Stimulated activated CD8-positive, alpha-beta memory T cell treated with anti-CD3 and anti-CD28 coated beads, Interleukin-2, amount 100 ng/mL, for 48 hours (primary cell): ENCODE measurements at places on chromosomes 13 and 19.

- no peak for DNase-seq
Measured at GRCh38 chr13:35136585-35136984, 194.5 kb downstream of the NBEA start.

GRCh38 chr19:49746206-49746958 is 16.7 kb downstream of the TSKS start:
- DNase-seq, result peak; percentile 37

DNA sequence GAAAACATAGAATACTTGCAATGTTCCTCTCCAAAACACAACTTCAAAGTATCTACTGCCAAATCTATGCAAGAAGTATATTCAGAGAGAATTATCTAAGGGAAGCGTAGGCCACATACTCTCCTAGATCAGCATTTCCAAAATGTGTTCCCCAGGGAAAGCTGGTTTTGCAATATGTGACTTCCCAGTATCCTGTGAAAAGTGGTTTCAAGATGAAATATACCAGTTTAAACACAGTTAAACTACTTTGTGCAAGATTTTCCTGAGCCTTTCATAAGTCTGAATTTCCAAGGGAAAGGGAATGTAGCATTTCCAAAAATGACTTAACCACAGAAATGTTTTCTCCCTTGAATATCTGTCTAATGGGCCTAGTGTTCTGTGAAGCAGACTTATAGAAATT is 7.6 kb downstream of the STARD13 start:
- DNase-seq, result no peak

DNA sequence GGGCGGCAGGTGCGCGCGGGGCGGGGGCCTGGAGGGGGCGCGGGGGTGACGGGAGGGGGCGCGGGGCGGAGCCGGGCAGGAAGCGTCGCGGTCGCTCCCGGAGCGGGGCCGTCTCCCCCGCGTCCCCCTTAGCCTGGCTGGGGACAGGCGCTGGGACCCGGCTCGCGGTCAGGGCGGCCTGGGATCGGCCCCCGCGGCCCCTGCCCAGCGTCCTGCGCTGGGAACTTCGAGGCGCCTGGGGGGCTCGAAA is 74.7 kb upstream of the MCF2L start:
- no peak for DNase-seq

DNA sequence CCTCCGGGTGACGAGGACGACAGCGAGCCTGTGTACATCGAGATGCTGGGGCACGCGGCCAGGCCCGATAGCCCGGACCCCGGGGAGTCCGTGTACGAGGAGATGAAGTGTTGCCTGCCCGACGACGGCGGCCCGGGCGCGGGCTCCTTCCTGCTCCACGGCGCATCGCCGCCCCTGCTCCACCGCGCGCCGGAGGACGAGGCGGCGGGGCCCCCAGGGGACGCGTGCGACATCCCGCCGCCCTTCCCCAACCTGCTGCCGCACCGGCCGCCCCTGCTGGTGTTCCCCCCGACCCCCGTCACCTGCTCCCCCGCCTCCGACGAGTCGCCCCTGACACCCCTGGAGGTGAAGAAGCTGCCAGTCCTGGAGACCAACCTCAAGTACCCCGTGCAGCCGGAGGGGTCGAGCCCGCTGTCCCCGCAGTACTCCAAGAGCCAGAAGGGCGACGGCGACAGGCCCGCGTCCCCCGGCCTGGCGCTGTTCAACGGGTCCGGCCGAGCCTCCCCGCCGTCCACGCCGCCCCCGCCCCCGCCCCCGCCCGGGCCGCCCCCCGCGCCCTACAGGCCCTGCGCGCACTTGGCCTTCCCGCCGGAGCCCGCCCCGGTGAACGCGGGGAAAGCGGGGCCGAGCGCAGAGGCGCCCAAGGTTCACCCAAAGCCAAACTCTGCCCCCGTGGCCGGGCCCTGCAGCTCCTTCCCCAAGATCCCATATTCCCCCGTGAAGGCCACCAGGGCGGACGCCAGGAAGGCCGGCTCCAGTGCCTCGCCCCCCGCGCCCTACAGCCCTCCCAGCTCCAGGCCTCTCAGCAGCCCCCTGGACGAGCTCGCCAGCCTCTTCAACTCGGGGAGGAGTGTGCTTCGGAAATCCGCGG is 511.3 kb downstream of the MYO16 start:
- DNase-seq, result no peak

GRCh38 chr19:48502350-48503018 is 9.2 kb downstream of the LMTK3 start:
- DNase-seq, result no peak
